NCI-H1092 (cell line): ENCODE measurements at places on chromosomes 7 and 10.
A peak's percentile ranks its signal among the peaks of the same experiment; 100 is the strongest.

DNA sequence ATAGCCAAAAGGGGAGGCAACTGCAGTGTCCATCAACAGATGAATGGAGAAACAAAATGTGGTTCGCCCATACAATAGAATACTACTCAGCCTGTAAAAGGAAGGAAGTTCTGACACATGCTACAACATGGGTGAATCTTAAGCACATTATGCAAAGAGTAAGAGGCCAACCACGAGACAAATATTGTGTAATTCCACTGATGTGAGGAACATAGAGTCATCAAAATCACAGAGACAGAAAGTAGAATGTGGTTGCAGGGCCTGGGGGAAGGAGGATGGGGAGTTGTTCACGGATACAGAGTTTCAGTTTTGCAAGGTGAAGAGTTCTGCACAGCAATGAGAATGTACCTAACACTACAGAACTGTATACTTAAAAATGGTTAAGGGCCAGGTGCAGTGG is 13.7 kb upstream of the C10orf71 start:
- DNase-seq: no peak

DNA sequence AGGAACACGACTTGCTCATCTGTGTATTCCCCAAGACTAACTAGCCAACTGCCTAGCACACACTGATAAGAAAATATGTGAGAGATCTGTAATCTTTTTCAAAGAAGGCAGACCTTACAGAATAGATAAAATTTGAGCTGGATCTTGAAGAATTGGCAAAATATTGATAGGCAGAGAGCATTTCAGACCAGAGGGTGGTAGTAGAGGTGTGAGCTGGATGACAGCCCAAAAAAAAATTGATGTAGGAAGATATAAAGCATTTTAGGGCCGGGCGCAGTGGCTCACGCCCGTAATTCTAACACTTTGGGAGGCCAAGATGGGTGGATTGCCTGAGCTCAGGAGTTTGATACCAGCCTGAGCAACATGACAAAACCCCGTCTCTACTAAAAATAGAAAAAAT is 1.2 kb upstream of the ZNF746 start:
- no peak for DNase-seq

DNA sequence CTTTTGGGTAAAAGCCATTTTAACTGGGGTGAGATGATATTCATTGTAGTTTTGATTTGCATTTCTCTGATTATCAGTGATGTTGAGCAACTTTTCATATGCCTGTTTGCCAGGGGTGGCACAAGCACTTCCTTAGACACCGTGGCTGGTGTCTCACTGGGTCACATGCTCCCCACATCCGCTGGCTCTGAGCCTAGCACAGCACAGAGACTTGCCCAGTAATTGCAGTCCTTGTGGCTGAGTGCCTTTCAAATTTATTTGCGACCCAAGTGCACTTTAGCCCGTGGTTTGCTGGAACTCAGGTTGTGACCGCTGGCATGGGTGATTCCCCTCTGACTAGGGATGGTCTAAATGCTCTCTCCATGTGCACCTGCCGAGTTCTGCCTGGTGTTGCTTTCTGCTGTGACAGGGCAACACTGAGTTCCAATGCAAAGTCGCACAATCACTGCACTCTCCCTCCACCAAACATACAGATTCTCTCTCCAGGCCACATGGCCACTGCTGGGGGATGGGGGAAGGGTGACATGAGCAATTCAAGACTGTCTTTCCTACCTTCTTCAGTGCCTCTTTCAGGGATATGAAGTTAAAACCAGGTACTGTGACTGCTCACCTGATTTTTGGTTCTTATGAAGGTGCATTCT is 66.5 kb downstream of the ZNF277 start:
- DNase-seq: peak; percentile 54

DNA sequence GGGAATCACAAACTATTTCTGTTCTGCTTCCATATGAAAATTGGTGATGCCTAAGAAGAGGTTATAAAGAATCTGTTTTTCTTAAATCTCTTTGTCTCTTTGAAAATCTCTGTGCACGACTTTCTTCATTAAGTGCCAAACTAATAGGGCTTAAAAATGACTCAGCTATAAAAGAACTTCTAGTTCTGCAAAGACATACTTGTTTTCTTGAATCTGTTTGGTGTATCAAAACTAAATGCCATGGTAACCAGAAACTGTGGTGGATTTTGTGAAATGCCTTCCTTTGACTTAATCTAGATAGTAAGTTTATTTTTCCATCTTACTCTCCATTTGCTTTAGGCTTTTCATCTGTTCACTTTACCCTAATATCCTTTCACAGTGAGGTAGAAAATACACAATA is 417.8 kb downstream of the PARD3 start:
- no peak for DNase-seq
